ENCODE measurements at places on chromosomes 1 and 21.

- no peak for DNase-seq
Measured at GRCh38 chr1:204128464-204128963, 23.3 kb downstream of the ETNK2 start.

DNA sequence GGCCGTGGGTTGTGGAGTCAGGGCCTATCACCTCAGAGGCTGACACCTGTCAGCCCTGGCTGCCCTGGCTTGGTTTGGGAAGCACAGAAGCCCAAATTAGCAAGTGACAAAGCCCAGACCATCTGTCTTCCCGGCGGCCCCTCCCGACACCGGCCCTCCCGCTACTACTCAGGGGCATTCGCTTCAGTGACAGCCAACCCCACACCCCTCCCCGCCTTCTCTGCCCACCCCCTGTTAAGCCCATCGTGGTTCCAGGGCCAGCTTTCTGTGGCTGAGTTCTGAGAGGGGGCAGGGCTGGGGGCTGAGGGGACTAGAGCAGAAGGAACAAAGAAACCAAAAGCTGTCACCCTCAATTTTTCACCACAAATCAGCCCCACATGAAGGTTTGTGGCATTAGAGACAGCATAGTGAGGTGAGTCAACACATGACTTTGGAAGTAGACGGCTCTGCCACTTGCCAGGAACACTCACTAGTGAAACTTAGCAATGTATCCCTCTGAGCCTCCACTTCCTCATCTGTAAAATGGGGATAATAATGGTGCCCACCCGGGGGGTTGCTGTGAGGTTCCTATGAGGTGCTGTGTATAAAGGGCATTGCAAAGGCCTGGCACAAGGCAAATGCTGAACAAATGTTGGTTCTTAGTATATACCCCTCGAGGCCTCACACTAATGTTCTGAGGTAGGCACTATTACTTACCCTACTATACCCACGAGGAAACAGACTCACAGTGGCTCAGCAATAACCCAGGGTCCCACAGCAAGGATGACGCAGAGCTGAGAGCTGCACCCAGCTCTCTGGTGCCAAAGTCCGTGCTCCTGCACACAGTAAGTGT, 5.2 kb upstream of the TNNI1 start:
- DNase-seq = no peak

DNA sequence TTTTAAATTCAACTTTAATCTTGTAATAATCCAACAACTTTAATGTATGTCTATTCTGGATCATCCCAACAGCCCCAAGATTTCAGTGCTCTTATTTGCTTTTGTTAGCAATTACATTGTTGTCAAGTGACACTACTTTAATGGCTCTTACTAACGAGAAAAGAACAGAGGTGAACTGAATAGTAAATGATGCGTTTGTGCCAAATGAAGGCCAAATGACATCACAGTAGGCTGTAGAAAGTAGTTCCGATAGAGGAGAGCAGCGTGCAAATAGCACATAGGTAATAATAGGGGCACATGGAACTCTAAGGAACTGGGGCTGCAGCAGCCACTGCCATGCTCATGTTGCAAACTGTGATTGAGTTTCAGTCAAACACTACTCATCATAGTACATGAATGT, 301.9 kb downstream of the LMX1A start:
- no peak for DNase-seq

DNA sequence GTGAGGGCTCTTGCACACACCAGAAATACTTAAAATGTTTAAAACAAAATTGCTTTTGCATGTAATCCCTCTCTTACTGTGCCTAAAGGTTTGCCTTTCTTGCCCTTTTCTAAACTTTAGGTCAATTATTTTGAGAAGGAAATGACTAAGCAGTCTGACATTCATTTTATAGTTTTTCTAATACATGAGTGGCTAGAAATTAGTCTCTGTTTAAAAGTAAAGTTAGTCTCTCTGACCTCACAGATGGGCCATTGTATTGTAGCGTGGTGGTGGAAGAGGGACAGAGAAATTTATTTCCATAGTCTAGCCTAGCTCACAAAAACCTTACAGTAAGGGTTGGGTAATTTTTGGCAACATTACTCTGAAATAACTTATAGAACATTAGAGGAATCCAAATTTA, 3.6 kb upstream of the COL11A1 start:
- no peak for DNase-seq

- DNase-seq = no peak
Measured at GRCh38 chr1:6043561-6043960, 2.1 kb upstream of the KCNAB2 start.

DNA sequence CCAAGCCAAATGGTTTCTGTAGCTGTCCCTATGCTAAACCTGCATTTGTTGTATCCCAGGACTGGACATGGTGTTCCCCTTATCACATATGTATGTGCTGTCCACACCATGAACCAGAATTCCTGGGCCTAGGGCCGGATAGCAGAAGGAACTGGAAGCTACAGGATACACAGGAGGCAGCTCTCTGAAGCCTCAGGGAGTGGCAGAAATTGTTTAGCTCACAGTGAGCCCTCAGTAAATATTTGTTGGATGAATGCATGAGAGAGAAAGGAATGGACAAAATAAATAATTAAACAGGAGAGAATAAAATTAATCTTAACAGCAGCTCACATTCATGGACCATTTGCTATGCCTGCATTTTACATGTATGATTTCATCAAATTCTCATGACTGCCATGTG, 2.1 kb downstream of the NIPAL3 start:
- DNase-seq = no peak

GRCh38 chr1:168719306-168720111, 9.5 kb downstream of the DPT start:
- no peak for DNase-seq

DNA sequence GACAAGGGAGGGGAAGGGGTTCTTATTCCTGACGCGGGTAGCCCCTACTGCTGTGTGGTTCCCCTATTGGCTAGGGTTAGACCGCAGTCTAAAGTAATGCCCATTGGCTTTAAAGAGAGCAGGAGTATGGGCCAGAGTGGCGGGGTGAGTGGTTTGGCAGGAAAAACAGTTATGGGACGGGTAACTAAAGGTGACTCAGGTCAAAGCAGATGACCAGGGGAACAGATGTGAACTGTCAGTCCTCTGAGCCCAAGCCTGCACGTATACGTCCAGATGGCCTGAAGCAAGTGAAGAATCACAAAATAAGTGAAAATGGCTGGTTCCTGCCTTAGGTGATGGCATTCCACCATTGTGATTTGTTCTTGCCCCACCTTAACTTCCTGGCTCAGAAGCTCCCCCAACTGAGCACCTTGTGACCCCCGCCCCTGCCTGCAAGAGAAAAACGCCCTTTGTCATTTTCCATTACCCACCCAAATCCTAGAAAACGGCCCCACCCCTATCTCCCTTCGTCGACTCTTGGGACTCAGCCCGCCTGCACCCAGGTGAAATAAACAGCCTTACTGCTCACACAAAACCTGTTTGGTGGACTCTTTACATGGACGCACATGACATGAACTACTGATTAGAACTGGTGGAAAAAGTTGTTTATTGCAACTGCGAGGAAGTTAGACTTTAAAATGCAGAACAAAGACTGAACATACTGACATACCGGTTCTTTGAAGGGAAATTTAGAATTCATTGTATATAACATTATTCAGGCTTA, 758 bp upstream of the ATAD3B start:
- DNase-seq = no peak

DNA sequence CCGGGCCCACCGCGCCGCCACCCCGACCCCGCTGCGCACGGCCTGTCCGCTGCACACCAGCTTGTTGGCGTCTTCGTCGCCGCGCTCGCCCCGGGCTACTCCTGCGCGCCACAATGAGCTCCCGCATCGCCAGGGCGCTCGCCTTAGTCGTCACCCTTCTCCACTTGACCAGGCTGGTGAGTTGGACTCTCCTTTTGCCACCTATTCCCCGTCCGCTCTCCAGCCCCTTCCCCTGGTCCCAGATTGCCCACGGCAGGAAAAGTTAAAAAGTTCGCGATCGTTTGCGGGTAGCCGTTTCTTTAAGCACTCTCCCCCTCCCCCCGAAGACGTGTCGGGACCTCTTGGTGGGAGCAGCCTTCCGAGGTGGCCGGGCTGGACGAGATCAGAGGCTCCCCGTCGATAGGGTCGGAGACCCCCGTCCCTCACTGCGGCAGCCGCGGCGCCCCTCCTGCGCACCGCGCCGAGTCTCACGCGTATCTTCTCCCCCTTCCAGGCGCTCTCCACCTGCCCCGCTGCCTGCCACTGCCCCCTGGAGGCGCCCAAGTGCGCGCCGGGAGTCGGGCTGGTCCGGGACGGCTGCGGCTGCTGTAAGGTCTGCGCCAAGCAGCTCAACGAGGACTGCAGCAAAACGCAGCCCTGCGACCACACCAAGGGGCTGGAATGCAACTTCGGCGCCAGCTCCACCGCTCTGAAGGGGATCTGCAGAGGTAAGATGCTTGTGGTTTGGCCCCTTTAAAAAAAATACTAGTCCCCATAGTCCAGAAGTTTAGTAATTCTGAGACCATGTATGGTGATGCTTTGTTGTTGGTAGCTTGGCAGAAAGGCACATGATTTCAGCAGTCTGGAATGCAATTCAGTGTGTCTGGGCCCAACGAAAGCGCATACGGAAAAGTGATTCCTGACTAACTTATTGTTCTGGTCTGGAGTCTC, 576 bp downstream of the CCN1 start:
- DNase-seq = no peak

GRCh38 chr1:147613506-147613905, 56.8 kb downstream of the ACP6 start:
- no peak for DNase-seq

DNA sequence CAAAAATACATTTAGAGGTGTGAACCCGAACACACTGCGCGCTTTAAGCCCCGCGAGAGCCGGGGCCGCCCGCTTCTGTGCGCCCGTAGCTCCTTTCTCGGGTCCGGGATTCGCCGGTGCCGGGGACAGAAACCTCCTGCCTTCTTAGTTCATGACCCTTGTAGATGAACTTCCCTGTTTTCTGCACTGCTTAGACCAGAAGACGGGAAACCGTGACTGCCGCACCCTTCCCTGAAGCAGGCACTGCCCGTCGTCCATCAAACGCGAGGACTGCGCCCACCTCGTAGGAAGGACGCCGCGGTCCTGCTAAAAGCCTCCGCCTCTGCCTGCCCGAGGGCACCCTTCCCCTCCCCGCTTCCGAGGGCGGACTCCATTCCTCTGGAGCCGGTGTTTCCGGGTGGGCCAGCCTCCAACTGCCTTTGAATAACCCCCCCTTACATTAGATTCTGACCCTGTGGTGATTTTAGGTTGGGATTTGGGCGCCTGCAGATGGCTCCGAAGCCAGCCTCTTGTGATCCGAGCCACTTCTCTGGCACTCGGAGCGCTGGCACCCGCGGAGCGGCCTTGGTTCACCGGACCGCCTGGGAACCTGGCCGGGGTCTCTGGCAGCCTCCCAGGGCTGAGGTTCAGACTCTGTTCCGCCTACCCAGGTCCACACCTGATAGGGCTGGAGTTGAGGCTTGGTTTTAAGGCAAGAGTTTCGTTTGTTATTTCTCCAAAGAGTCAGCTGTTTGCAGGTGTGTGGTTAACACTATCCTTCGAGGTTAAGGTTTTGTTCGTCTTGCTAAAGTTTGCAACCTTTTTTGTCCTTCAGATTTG, 1.2 kb upstream of the PTTG1IP start:
- no peak for DNase-seq

GRCh38 chr1:207007352-207008033, 25.1 kb downstream of the C1orf116 start:
- no peak for DNase-seq

GRCh38 chr1:247487057-247487456, 29.2 kb upstream of the OR2B11 start:
- DNase-seq = no peak

- no peak for DNase-seq
Measured at GRCh38 chr1:217373761-217374701, 256.9 kb downstream of the GPATCH2 start.

- DNase-seq = no peak
Measured at GRCh38 chr1:116104667-116105066, 6.5 kb upstream of the MAB21L3 start.

DNA sequence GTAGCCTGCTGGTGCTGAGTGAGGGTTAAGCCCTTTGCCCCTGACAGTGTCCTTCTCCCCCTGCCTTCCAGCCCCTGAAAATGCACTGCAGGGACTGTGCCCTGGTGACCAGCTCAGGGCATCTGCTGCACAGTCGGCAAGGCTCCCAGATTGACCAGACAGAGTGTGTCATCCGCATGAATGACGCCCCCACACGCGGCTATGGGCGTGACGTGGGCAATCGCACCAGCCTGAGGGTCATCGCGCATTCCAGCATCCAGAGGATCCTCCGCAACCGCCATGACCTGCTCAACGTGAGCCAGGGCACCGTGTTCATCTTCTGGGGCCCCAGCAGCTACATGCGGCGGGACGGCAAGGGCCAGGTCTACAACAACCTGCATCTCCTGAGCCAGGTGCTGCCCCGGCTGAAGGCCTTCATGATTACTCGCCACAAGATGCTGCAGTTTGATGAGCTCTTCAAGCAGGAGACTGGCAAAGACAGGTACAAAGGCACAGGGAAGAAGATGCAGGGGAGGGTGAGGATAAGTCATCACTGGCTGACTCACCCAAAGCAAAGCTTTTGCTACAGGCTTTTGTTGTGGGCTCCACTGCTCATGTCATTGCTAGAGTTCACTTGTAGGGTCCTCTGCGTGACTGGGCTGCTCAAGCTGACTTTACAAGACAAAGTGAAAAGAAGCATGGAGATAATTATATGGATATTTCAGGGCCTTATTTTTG, 174.9 kb downstream of the PIGK start:
- no peak for DNase-seq

GRCh38 chr1:6353619-6353954, 40.0 kb downstream of the ACOT7 start:
- no peak for DNase-seq

DNA sequence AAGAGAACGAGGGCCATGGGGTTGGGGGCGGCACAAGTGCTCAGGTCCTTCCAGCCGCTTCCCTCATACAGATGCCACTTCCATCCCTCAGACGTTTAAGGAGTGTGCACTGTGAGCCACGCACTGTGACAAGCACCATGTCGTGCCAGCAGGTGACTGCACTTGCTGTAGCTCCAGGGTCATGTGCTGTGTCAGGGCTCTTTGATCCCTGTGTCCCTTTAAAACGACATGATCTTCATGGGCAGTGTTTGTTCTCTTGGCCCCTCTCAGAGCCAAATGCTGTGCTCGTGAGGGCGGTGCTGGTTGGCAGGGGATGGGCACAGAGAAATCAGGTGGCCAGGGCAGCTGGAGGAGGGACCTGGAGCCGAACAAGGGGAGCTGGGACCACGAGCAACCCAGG, 19.9 kb downstream of the IL10RB start:
- no peak for DNase-seq

DNA sequence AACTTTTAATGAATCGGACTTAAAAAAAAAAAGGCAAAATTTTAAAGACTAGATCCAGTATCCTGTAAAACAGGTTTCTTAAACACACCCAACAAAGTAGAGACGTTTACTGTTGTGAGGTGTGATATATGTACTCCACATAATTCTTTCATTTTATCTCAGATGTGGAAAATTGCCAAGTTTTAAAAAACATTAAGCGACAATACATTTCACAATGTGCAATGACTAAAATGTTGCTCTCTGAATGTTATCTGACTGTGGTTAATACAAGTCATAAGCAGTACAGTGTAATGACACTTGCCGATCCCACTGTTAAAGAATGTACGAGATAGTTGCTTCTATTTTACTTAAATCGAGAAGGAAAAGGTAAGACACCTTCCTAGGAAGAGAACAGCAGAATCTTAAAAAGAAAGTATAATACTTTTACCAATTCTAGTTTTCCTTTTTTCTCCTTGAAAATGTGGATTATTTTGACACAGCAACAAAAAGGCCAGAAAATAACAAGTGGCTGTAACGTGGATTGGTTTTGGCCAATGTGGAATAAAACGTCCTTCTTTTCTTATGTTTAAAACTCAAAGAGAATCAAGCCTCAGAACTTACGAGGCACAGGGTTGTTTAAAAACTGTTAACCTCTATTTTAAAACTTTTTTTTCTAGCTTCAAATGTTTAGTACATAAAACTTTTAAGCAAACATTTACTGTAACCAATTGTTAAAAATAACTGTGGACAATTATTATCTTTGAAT, 51.4 kb downstream of the TP53BP2 start:
- DNase-seq = no peak

All from stimulated activated CD4-positive, alpha-beta T cell treated with anti-CD3 and anti-CD28 coated beads, Interleukin-15, amount 100 ng/mL, for 1 hour (primary cell).